ENCODE measurements at places on chromosomes 2 and 18. TPM values are rescaled to one million over a fixed set of nuclear protein-coding genes. Genes with fewer than 3 reads are reported as not detected.

Gene PLEKHM3
- total RNA-seq, result 5.4 TPM

Gene SATB2
- 0.13 TPM for total RNA-seq

Gene RNF152
- 0.03 TPM for total RNA-seq

Gene DRC1
- total RNA-seq, result not detected

Gene HOXD11
- total RNA-seq, result not detected
